ENCODE measurements at places on chromosomes 2 and 18. TPM values are rescaled to one million over a fixed set of nuclear protein-coding genes. Genes with fewer than 3 reads are reported as not detected.

CRYGD gene
- total RNA-seq = not detected

WDR75 gene
- 87.6 TPM for total RNA-seq

GPR35 gene
- 2.5 TPM for total RNA-seq

TUBA3D gene
- not detected for total RNA-seq

OBSL1 gene
- 79.5 TPM for total RNA-seq

SETBP1 gene
- 146 TPM for total RNA-seq

L3MBTL4 gene
- total RNA-seq = 13.1 TPM

ACTR3 gene
- 126 TPM for total RNA-seq

ITGB6 gene
- total RNA-seq = not detected

FAM237A gene
- not detected for total RNA-seq

DNAJC5G gene
- total RNA-seq = not detected

BOLL gene
- total RNA-seq = not detected

SERPINB10 gene
- not detected for total RNA-seq
